ENCODE measurements at places on chromosomes 16 and 17.

DNA sequence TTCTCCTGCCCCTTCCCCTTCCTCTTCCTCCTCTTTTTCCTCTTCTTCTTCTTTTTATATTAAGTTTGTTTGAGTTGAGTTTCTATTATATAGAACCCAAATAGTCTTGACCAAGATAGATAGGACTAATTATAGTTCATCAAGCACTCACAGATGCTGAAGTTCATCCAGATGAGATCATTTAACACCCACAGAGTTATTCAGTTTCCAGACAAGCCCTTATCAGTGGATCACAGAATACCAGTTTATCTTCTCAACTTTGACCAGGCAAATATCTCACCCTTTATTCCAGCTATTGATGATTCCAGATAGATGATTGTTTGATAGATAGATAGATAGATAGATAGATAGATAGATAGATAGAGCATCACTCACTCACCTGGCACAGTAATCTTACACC, 87.5 kb downstream of the AXIN2 start:
- no peak for DNase-seq

DNA sequence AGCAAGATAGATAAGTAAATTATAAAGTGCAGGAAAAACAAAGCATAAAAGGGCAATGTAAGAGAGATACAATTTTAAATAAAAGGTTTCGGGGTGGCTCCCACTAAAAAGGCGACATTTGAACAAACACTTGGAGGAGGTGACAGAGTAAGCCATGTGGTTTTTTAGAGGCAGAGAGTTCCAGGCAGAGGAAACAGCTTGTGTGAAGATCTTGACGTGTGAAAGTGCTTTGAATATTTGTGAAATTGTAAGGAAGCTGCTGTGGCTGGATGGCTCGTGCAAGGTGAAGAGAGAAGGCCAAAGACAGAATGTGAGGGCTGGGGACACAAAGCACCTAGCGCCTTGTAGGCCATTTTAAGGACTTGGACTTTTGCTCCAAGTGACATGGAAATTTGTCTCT, 28.6 kb upstream of the HYDIN start:
- DNase-seq, result no peak

DNA sequence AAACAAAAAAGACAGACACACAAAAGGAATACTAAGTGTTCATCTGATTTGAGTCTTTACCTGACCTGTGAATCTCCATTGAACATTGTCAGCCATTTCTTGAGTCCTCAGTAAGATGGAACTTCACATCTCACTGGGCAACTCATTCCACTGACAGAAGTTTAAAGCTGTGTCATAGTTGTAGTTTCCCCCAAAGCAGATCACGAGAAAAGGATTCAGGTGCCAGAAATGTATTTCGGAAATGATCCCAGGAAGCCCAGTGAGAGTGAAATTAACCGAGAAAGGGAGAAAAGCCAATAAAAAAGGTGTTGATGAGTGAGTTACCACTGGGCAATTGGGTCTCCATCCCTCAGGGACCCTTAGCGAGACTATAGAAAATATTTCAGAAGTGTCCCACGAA, 6.5 kb downstream of the CHD9 start:
- DNase-seq, result no peak

GRCh38 chr16:74474416-74474815, 53.1 kb upstream of the CLEC18B start:
- DNase-seq, result no peak

GRCh38 chr16:70770626-70771552, 30.1 kb downstream of the VAC14 start:
- DNase-seq, result no peak

DNA sequence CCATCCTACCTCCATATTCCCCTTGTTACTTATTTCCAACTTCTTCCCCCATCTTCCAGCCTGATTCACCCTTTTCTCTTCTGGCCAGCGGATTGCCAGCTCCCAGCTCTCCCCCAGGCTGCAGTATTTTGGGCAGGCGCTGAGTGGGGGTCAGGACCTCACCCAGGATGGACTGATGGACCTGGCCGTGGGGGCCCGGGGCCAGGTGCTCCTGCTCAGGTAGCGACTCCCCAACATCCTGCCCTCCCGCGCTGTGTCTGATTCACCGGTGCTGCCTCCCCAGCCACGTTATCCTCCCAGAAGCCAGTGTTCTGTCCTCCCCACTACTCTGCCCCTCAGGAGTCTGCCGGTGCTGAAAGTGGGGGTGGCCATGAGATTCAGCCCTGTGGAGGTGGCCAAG, 15.4 kb downstream of the COX6A2 start:
- no peak for DNase-seq

DNA sequence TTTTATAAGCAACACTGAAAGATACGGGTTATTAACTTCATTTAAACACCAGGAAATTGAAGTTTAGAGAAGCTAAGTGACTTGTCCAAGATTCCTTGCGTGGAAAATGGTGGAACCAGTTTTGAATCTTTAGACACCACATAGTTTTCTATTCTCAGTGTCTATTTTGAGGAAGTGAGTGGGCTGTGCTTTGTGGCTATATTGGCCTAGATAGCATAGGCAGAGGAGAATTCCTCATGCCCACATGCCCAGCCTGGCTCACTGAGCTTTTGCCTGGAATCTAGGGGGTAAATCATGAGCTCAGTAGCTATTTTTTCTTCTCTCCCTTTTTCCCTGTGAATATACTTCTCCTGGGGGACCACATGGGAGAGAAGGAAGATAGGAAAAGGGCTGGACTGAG, 431.3 kb downstream of the HS3ST3B1 start:
- no peak for DNase-seq

- DNase-seq, result no peak
Measured at GRCh38 chr16:65123396-65124211, 1.7 kb upstream of the CDH11 start.

- DNase-seq, result no peak
Measured at GRCh38 chr17:35227546-35227945, 15.3 kb upstream of the SLFN5 start.

- no peak for DNase-seq
Measured at GRCh38 chr16:15398618-15399316, 3.2 kb downstream of the MPV17L start.

DNA sequence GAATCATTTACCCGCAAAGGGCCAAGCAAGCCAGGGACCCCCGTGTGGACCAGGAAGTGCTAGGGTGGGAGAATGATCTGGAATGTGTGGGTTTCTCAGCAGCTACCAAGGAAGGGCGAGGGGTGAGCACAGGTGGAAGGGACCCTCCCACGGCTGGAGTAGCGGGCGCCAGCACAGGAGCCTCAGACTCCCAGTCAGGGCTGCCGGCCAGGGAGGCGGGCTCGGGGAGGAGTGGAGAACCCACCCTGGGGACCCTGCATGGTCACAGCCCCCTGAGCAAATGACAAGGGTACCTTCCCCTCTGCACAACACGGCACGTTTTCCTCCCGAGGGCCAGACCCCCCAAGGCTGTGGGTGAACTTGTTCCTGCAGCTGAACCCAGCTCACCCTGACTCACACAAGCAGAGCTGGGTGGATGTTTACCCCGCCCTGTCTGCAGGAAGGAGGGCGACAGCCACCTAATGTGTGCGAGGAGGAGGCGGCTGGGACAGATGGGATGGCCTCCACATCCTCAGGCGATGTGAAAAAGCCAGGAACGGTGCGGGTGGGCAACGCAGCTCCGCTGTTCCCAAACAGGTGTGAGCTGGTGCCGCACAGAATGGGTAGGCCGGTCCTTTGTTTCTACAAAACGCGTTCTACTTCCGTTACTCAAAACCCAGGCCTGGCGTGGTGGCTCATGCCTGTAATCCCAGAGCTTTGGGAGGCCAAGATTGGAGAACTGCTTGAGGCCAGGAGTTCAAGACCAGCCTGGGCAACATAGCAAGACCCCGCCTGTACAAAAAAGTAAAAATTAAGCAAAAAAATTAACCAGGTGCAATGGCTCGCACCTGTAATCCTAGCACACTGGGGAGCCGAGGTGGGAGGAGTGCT, 6.2 kb downstream of the ECI1 start:
- no peak for DNase-seq

DNA sequence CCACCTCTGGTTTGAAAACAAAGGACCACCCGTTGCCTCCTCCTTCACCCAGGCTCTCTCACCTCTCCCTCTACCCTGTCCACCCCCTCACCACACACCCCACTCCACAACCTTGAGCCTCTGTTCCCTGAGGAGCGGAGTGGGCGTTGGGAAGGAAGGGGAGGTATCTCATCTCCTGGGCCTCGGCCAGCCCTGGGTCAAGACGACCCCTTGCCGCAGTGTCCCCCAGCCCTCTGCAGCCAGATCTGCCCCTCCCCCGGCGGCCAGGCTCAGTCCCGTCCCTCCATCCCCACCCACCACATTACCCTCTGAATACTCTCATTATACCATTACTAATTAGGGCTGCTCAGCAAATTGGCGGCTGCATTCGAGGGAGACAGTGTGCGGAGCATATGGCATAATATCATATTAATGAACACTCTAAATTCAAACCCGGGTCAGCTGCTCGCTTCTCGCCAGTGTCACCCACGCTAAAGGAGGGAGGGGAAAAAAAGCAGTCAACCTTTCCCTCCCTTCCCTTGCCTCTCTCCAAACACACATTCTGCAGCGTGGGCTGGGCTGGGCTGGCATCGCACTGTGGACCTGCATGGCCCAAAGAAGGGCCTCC, 123.2 kb upstream of the LHX1 start:
- no peak for DNase-seq

DNA sequence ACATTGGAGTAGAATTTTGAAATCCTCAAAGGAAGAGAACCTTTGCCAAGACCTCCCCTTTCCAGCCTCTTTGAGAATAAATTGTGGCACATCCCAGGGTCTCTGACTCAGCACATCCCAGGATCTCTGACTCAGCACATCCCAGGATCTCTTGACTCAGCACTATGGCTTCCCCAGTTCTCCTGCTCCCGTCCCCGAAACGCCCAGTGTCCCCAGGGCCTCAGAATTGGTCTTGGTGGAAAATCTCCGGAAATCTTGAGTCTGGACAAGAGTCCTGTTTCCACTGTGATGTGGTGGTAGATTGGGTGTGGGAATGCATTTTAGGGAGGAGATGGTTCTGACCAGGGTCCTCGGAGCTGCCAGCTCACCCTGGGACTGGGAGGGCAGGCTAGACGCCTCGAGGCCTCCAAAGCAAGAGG, 19.2 kb downstream of the PLXDC1 start:
- DNase-seq, result no peak

DNA sequence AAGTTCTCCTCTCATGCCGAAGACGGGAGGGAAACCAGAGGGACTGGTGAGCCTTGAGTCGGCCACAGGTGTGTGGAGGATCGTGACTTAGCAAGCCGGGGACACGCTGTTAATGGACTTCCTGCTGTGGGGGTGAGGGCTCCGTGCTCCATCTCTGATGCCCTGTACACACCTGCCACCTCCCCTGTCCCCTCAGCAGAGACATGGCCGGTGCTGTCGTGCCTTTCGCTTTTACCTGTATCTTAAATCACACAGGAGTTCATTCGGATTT, 75.9 kb upstream of the ZNF750 start:
- no peak for DNase-seq

GRCh38 chr17:28228986-28229729, 89.8 kb upstream of the TMEM97 start:
- DNase-seq, result no peak

- DNase-seq, result peak; percentile 26
Measured at GRCh38 chr16:89489040-89489897, 1.1 kb downstream of the ANKRD11 start.

GRCh38 chr16:73083271-73083670, 35.3 kb upstream of the ZFHX3 start:
- no peak for DNase-seq

DNA sequence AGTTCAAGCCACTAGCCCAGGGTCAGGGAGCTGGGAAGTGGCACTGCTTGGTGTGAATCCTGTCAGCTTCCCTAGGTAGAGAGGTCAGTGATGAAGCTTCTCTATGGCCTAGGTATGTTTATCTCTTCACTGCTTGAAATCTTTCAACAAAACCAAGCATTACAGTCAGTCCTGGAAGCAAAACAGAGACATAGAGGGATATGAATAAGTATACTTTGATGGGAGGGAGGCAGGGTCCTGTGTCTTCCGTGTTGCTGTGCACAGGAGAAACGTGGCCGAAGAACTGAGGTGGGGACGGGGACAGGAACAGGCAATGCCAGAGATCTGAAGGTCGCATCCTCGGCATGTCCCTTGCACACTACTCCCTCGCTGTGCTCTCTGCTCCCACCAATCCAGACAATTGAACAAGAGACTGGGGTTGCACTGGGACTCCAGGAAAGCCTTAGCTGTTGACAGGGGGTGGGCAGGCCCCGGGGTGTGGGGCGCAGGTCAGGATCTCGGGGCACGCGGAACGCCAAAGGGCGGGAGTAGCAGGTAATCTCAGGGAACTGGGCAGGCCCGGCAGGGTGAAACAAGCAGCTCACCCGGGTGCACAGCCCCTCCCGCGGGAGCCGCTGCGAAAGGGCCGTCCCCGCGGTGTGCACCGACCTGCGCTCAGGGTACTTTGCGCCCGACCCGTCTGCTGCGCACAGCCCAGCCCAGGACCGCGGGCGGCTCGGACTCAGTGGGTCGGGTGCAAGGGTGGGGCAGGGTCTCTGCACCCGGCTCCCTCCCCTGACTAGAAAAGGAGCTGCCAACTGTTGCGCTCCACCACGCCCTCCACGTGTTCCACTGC, at the start of gene MT1H:
Gene MT1H, plus strand, starts transcription at position 810 of the 835 bp plus-strand sequence. CDS start 71 bp downstream, outside the sequence.
- no peak for DNase-seq

DNA sequence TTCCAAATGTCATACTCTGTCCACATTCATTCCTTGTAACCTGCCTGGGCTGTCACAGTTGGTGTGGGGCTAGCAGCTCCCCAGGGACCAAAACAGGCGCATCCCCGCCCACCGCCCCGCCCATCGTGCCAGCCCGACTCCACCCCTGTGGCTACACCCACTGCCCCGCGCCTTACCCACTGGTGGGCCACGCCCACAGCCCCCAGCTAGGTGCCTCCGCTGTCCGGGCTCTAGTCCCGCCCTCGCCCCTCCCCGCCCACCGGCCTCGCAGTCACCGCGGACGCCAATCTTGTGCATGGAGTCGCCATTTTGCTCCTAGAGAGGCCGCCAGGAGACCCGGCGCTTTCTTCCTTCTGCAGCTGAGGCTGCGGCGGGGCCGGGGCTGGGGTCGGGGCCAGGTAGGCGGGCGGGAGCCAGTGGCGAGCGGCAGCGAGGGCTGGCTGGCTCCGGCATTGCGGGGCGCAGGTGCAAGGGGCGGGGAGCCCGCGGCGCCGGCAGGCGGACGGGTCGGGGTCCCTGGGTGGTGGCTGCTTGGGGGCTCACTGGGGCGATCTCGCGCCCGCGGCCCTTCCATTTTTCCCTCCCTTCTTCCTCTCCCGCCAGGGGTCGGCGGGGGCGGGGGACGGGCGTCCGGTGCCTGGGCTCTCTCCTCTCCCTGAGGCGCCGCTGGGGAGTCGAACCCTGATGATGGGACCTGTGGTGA, at the start of gene PRPSAP2:
Gene PRPSAP2, plus strand, starts transcription at position 268 of the 703 bp plus-strand sequence. CDS start 7,703 bp downstream, outside the sequence.
- peak; percentile 49 for DNase-seq

- DNase-seq, result no peak
Measured at GRCh38 chr17:11582217-11582616, 16.1 kb upstream of the DNAH9 start.

DNA sequence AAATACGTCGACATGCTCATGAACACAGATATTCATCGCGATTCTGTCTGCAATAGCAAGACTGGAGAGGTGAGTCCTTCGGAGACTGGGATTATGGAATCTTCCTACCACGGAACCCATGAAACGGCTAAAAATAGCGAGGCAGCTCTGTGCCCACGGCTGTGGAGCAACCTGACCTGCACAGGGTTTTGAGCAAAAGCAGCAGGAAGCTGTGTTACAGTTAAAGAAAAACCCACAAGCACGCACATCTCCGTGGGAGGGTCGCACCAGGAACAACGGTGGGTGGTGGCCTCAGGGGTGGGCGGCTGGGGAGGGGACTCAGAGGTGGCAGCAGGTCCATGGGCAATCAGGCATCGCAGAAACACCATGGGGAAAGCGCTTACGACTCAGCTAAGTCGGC, 24.8 kb downstream of the SLC38A10 start:
- DNase-seq, result no peak

- no peak for DNase-seq
Measured at GRCh38 chr17:42424991-42425610, 2.0 kb upstream of the CAVIN1 start.

Data from DMS79 (cell line).